Hair follicle dermal papilla cell (primary cell): ENCODE measurements at places on chromosomes 7 and 10. TPM values are rescaled to one million over a fixed set of nuclear protein-coding genes. Genes with fewer than 3 reads are reported as not detected.

The ANKRD30A gene
- total RNA-seq = not detected in 2 replicates

The TMEM236 gene
- total RNA-seq = 0.16 TPM in 1 of 2 replicates, not detected in the other

The SDHAF3 gene
- total RNA-seq = 4.1 and 5.1 TPM in 2 replicates

The ACTL6B gene
- total RNA-seq = not detected in 2 replicates

The ADRA2A gene
- 2.9 and 3.2 TPM in 2 replicates for total RNA-seq

The CTAGE4 gene
- total RNA-seq = 0.49 and 1.9 TPM in 2 replicates

The PPIF gene
- 46.8 and 60.4 TPM in 2 replicates for total RNA-seq

The ALOX5 gene
- not detected in 2 replicates for total RNA-seq

The FAM237B gene
- not detected in 2 replicates for total RNA-seq

The NEBL gene
- total RNA-seq = not detected in 2 replicates
